ENCODE measurements at places on chromosomes 16 and 17. TPM values are rescaled to one million over a fixed set of nuclear protein-coding genes. Genes with fewer than 3 reads are reported as not detected.
A peak's percentile ranks its signal among the peaks of the same experiment; 100 is the strongest.

DNA sequence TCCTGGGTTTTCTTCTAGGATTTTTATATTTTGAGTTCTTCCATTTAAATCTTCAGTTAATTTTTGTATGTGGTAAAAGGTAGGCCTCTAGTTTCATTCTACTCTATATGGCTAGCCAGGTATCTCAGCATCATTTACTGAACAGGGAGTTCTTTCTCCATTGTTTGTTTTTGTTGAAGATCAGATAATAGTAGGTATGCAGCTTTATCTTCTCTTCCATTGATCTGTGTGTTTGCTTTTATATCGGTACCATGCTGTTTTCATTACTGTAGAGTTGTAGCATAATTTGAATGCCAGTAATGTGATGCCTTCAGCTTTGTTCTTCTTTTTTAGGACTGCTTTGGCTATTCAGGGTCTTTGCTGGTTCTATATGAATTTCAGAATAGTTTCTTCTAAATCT lies 77.3 kb downstream of the USP22 start:
- no peak for DNase-seq

GRCh38 chr17:66483906-66484305 lies 181.5 kb downstream of the PRKCA start:
- peak; percentile 54 for DNase-seq

- no peak for DNase-seq
Measured at GRCh38 chr17:60910415-60910814, 232.8 kb downstream of the BCAS3 start.

DNA sequence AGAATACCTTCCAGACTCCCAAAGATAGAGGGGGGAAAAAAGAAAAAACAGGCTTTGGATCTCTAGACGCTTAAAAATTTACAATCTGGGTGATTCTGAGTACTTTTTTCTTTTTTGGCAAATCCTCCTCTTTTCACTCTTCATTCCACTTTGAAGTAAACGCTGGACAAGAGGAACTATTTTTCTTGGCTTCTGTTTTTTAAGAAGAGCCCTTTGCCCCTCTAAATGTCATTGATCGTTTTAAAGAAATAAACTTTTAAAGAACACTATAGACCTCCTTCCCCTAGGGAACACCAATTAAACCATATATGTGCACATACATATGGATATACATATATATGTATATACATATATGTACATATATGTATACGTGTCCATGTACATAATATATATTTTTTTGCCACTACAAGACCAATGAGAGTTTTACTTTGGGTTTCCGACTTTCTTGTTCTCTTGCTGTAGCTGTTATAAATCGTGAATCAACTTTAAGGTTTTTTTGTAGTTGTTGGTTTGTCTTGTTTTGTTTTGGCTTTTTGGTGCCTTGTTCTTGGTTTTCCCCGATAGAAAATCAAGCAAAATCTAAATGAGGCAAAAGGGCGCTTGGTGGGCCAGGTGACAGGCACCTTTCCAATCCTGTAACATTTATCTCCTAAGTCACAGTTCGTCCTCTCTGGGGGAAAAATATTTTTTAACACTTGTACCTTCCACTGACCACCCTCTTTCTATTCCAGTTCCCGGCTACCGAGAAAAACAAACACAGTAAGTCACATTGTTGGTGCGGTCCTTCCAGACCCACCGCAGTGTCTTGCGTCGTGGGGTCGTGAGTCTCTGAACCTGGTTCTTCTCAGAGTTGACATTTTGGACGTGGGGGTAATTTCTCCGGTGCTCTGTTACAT lies 4.4 kb downstream of the FOXF1 start:
- DNase-seq = no peak

GRCh38 chr17:48241131-48241591 lies 133.6 kb downstream of the SNX11 start:
- peak; percentile 91 for DNase-seq

Gene ABCA3
- total RNA-seq = 13.2 TPM

Gene KRTAP4-3
- total RNA-seq = not detected

- no peak for DNase-seq
Measured at GRCh38 chr17:30041551-30041950, 75.1 kb upstream of the NSRP1 start.

GRCh38 chr17:77697480-77698400 lies 260.8 kb upstream of the TNRC6C start:
- DNase-seq = no peak

DNA sequence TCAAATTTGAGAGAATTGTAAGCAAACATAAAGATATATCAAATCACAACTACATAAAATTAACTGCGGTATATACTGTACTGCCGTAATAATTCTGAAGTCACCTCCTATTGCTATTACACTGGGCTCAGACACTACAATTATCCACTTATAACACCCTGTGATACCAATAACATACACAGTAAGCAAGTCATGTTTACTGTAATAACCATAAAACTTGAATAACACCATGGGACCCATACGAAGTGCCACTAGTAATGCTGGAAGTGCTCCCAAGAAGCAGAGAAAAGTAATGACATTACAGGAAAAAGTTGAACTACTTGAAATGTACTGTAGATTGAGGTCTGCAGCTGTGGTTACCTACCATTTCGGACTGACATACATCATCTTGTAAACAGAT lies 24.0 kb downstream of the CMC2 start:
- DNase-seq = no peak

GRCh38 chr17:81253358-81254131 lies 14.4 kb downstream of the NDUFAF8 start:
- no peak for DNase-seq

- DNase-seq = no peak
Measured at GRCh38 chr17:2092253-2092652, 37.4 kb downstream of the HIC1 start.

Gene MMP15
- 68.6 TPM for total RNA-seq

DNA sequence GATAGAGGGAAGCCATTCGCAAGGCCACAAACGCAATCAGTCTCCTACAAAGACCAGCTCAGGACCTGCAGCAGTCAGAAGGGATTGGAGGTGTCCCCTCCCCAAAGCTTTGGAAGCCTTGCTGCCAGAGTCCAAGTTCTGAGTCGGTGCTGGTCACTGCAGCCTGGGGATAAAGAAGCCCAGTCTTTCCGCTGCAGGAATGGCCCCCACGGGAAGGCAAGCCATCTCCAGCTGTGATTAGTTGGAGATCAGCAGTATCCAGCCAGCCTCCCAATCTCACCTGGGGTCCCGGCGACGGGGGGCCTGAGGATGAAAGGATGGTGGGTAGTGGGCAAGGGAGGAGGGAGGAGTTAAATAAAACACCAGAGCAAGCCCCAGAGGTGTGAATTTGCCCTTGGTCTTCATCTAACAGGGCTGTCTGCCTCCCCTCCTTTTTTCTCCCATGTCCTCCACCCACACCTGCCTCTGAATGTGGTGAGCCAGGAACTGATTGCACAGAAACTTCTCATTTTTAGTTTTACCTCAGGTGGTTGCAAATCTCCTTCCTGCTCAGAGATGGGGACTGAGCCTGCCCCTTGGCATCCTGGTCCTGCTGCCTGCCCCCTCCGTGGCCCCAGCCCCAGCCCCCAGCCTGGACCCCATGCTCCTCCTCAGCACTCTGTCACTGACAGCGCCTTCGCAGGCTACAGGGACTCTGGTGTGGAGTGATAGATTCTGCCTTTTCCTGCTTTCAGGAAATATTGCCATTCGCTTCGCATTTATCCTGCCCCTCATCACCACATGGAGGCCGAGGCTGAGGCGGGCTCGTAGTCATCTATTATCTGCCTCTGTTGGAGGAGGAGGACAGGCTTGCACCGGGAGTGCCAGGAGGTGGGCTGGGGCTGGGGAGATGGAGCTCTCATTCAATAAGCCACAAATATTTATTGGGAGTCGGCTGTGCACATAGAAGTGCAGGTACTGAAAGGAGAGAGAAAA lies 262.9 kb upstream of the SDK2 start:
- no peak for DNase-seq

DNA sequence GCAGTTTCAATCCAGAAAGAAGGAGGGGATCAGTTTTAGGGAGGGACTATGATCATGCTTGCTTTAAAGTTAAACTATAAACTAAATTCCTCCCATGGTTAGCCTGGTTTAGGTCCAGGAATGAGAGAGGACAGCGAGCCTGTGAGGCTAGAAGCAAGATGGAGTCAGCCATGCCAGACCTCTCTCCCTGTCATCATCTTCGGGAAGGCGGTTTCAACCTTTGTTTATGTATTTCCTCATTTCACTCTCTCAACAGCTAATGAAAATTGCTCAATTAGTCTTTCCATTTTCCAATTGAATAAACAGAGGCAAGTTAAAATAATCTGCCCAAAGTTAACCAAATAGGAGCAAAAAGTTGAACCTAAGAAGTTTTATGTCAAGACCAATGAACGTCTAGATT lies 201.5 kb downstream of the KCNJ2 start:
- peak; percentile 25 for DNase-seq

Gene ASPHD1
- 33.3 TPM for total RNA-seq

GRCh38 chr17:66667491-66668030 lies 167.4 kb upstream of the CACNG5 start:
- no peak for DNase-seq

GRCh38 chr16:12833926-12834325 lies 30.2 kb upstream of the CPPED1 start:
- DNase-seq = peak; percentile 73

DNA sequence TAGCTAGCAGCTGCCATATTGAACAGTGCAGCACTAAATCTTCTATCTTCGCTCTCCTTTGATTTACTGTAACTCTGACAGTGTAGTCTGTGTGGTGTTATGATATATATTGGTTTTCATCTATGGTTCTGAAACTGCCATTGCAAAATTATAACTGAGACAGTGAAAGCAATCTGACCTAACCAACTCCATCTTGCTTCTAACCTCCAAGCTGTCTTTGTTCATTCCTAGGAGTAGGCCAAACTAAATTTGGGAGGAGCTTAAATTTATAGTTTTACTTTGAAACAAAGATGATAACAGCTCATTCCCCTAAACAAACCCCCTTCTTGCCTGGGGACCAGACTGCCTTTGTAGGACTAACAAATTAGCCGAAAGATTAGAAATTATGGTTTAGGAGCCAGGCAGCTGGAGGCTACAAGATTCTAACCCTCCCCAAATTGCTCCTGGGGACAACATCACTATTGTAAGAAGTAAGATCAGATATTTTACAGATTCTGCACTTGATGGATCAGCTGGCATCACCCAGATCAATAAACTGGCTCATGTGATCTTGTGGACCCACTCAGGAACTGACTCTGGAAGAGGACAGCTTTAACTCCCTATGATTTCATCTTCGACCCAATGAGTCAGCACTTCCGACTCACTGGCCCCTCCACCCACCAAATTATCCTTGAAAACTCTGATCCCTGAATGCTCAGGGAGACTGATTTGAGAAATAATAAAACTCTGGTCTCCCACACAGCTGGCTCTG lies 47.0 kb upstream of the FBXO47 start:
- peak; percentile 37 for DNase-seq

Data from renal cortical epithelial cell (primary cell).